ENCODE measurements at places on chromosomes 3 and 15.

DNA sequence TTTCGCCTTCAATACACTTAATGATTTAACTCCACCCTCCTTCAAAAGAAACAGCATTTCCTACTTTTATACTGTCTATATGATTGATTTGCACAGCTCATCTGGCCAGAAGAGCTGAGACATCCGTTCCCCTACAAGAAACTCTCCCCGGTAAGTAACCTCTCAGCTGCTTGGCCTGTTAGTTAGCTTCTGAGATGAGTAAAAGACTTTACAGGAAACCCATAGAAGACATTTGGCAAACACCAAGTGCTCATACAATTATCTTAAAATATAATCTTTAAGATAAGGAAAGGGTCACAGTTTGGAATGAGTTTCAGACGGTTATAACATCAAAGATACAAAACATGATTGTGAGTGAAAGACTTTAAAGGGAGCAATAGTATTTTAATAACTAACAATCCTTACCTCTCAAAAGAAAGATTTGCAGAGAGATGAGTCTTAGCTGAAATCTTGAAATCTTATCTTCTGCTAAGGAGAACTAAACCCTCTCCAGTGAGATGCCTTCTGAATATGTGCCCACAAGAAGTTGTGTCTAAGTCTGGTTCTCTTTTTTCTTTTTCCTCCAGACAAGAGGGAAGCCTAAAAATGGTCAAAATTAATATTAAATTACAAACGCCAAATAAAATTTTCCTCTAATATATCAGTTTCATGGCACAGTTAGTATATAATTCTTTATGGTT lies at the start of gene CCR5:
Gene CCR5 (plus strand): TSS at position 108 of the 680 bp plus-strand sequence. CDS start 1,957 bp downstream, outside the sequence.
- no peak for DNase-seq

- no peak for DNase-seq
These were observed 25.6 kb downstream of the RPL22L1 start for GRCh38 chr3:170844377-170844776.

DNA sequence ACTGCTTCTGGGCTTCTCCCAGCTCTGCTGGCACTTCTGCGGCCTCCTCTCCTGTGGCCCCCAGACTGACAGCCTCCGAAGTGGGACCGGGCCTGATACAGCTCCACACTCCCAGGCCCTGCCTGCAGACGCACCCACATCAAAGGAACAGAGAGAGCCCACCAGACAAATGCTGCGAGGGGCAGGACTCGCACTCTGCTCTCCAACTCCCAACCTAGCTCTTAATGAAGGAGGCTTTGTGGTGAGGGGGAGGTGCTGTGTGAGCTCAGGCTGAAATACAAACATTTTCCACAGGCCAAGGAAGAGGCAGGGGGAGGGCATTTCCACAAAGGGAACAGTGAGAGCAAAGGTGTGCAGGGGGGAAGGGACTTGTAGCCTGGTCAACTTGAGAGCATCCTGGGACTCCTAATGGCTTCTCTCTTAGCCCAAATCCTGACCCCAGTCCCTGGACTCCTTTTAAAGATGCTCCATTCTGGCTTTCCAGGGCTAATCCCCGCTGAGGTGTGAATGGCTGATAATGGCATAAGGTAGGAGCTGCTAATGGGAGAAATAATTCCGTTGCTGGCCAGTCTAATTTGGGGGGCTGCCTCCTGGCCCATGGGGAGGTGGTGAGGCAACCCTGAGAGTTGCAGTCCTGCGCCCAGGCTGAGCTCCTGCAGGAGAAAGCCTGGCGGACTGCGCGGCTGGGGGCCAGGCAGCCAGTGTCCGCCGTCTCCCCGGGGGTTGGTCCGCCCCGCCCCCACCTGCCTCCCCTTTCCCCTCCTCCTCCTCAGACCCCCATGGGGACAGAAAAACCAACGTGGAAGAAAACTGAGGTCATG lies 9.6 kb downstream of the LINGO1 start:
- no peak for DNase-seq

DNA sequence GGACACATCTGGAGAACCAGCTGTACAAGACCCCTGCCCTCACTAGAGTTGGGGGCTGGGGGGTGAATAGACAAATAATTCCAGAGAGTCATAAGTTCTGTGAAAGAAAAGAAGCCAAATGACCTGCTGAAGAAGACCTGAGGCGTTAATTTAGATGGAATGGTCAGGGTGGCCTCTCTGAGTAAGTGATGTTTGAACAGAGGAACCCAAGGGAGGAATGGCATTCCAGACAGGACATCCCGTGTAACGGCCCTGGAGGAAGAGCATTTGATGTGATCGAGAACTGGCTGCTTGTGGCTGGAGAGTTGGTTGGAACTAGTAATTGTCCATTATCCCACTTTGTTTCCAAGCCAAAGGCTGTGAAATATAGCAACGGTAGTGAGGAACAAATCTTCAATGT lies 1.7 kb downstream of the NR2C2 start:
- DNase-seq = no peak

- no peak for DNase-seq
These were observed 36.8 kb downstream of the PGPEP1L start for GRCh38 chr15:98970799-98971198.

DNA sequence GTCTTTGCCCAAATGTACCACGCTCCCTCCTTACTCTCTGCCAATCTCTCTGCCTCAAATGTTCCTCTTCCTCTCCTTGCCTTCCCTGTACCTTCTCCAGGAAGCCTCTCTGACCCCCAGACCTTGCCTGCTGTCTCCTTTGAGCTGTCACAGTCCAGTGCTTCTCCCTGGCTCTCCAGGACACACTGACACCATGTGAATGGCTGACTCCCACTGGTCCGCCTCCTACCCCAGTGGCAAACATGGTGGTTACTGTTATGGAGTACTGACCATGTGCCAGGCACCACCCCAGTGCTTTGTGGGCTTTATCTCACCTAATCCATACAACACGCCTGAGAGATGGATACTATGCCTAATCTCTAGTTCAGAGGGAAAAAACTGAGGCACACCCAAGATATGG lies 141.9 kb downstream of the TPRA1 start:
- no peak for DNase-seq

- no peak for DNase-seq
These were observed 75.3 kb upstream of the LRRFIP2 start for GRCh38 chr3:37249717-37250116.

DNA sequence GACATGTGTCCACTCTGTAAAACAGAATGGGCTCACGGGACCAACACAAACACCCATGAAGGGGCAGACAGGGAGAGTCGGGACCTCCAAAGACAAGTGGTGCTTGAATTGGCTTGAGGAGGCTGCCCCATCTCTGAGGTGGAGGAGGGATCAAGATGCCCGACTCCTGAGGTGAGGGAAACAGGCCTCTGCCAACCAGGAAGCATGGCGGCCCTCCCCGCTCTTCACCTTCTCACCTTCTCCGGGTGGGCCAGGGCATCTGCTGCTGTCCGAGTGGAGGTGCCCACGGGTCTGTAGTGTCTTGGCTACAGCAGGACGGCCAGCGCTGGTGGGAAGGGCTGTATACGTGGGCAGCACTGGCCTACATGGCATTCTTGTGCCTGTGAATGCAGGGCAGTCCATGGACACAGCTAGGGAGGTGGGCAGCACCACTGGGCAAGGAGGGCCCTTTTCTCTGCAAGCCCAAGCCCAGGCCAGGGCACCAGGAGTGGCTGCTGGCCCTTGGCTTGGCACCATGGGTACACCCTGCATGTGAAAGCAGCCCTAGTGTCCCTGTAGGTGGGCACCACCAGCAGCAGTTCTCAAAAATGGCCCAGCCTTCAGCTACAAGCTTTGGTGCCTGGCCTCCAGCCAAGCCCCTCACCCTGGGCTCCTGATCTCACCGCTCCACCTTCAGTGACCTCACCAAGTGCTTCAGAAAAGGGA lies 79.4 kb downstream of the SNRK start:
- no peak for DNase-seq
